ENCODE measurements at places on chromosomes 1 and 21.
A peak's percentile ranks its signal among the peaks of the same experiment; 100 is the strongest.

DNA sequence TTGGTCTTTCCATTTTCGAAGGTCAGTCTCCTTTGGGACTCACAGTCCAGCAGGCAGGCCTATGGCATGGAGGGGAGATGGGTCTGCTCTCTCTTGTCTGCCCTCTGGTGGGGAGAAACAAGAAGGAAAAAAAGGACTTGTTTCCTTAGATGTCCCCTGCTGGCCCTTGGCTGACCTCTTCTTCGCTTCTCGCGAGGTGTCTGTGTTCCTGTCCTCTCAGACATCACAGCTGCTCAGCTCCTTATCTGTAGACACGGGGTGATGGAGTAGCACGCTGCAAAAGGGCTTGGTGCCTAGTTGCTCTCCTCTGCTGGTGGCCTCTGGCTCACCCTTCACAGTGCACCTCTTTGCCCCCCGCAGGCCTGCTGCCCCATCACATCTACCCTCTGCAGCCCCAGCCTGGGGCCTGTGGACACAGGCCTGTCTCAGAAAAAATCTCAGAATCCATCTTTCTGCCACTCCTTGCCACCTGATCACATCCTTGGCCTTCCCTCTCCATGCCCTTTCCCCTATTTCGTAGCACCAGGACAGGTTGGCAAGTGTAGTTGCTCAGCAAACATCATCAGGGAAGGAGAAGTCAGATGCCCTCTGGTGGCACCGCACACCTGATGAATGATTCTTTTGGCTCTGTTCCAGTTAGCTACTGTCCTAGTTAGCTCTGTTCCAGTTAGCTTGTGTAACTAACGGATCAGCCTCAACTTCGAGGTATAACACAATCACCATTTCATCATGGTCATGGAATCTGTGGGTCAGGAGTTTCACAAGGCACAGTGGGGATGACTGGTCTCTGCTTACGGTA lies 18.7 kb upstream of the AK2 start:
- peak; percentile 64 for DNase-seq

- no peak for DNase-seq
These were observed 669 bp downstream of the KCNQ4 start for GRCh38 chr1:40784141-40784770.

DNA sequence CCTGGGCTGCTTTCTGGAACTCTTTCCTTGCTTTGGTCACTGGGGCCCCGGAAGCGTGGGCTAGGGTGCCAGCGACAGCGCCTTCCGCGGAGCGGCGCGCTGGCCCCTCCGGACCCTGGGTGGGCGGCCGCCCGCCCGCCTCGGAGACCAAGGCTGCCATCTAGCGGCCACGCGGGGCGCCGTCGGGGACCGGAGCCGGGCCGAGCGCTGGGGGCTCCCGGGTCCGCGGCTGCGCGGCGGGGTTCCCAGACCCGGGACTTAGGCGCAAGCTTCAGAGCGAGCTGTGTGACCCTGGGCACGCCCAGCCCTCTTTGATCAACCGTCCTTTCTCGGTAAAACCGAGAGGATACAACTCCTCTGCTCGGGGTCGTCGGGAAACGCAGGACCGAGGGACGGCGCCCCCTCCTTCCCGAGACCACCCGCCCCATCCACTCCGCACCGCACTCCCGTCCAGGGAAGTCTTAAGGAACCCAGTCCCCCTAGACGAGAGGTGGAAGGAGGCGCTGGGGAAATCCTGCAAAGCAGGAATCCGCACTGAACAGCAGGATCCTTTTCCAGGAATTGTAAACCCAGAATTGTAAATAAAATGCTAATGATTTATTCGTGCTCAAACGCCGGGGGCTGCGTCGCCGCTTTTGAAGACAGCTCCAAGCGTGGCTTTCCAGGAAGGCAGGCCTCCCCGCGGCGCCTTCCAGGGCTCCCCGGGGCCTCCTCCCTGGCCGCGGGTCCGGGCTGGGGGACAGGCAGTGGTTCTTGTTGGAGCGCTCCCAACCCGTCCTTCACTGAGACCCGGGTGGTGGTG lies 41.2 kb downstream of the RRAGC start:
- DNase-seq: peak; percentile 25

DNA sequence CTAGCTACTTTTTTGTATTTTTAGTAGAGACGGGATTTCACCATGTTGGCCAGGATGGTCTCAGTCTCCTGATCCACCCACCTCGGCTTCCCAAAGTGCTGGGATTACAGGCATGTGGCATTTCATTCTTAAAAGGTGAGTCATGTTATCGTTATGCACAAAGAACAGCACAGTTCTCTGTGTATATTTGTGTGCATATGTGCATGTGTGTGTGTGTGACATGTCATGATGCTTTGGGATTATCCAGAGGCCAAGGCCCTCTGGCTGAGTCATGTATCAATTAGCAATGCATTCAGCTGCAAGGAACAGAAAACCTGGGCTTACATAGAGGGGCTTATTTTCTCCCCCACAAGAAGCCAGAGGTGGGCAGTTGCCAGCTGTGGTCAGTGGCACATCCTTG lies 301.7 kb upstream of the KAZN start:
- no peak for DNase-seq

DNA sequence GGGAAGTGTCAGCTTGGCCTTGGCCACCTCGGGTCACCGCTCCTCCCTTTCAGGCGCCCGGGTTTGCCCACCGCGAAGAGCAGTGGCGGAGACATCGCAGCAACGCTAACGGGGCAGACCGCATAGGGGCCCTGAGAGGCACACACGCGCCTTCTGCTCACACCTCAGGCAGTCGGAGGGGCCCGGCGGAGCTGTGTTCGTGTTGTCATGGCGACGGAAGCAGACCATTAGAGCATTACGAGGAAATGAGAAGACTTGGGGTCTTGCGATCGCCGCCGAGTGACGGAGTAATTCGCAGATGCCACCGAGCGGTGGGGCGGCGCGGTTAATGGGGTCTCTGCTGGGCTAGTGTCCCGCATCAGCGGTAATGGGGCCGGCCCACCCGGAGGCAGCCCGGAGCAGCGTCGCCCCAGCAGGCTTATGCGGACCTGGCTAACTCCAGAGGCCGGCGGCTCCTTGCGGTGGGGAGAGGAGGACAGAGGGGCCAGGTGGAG lies 144.1 kb downstream of the TNR start:
- no peak for DNase-seq

DNA sequence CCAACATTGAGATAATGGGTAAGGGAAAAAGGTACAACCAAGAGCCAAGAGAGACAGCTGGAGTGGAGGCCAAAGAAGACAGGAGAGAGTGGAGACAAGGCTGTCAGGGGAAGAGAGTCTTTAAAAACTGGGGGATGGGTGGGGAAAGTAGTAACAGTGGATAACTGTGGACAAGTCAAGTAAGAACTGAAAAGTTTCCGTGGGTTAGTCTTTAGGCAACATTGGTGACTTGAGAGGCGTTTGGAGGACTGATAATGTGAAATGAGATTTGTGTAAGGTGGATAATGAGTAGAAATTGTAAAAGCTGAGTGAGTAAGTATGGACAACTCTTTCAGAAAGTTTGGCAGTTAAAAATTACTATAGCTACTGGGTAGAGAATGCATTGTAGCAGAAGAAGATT lies 10.4 kb downstream of the PPP2R5A start:
- DNase-seq: no peak

- no peak for DNase-seq
These were observed 57.9 kb upstream of the SLC5A9 start for GRCh38 chr1:48164571-48164970.

- DNase-seq: no peak
These were observed 18.9 kb downstream of the RUSC1 start for GRCh38 chr1:155339515-155340097.

DNA sequence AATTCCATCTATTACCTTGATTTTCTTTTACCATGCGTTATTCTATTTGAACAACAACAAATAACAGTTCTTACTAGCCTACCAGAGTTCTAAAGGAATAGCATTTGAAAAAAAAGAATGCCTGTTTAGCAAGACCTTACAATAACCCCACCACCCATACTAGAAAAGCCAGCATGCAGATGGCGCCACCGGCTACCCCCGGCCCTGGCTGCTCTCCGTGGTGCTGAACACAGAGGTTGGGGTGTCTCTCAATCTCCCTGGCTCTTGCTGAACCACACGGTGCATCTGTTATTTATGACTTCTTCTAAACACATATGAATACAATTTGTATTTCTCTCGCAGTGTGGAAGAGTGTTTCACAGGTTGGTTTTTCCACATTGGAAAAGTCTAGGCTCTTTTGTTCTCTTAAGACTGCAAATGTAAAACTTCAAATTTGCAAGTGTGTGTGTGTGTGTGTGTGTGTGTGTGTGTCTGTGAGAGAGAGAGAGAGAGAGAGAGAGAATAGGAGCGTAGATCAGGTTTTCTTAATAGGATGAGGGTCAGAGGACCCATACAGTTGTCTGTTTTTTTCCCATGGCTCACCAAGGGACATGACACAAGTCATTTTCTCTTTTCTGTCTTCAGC lies 13.6 kb downstream of the GRIK3 start:
- no peak for DNase-seq

GRCh38 chr1:95532335-95532734 lies 298.3 kb downstream of the RWDD3 start:
- no peak for DNase-seq

GRCh38 chr1:240965581-240966091 lies 353.7 kb upstream of the GREM2 start:
- no peak for DNase-seq

DNA sequence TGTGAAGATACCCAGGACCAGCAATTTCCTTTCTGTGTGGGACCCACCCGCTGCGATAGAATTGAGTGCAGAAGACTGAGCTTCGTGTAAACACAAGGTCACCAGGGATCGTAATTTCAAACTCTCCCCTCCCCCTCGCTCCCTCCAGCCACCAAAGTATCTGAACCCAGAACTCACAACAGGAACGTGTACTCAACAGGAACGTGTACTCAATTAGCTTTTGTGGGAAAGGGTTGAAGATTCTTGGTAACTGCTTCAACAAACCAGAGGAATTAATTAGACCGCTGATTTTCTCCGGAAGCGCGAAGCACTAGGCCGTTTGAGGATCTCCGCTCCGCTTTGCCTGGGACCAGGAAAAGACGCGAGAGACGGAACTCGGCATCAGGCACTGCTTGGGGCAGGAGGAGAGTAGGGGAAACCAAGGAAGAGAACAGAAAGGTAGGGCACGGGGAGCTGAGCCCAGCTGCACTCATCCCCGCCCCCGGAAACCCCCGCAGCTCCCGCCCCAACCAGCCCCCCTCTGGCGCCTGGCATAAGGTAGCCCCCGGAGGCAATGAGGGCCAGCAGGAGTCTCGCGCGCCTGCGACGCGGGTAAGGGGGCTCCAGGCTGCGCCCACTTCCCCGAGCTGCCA lies 453 bp downstream of the DRAM2 start:
- DNase-seq: peak; percentile 47

GRCh38 chr1:9289090-9289534 lies 3.6 kb upstream of the SPSB1 start:
- no peak for DNase-seq

- no peak for DNase-seq
These were observed 9.9 kb upstream of the SPRR4 start for GRCh38 chr1:152960452-152961044.

- DNase-seq: no peak
These were observed 7.0 kb downstream of the SLC30A1 start for GRCh38 chr1:211571998-211572397.

- DNase-seq: no peak
These were observed 45.5 kb downstream of the TNNT2 start for GRCh38 chr1:201332021-201332420.

GRCh38 chr1:1539310-1540089 lies 924 bp downstream of the TMEM240 start:
- no peak for DNase-seq

- peak; percentile 32 for DNase-seq
These were observed 233.3 kb downstream of the BRINP3 start for GRCh38 chr1:190244406-190244805.

DNA sequence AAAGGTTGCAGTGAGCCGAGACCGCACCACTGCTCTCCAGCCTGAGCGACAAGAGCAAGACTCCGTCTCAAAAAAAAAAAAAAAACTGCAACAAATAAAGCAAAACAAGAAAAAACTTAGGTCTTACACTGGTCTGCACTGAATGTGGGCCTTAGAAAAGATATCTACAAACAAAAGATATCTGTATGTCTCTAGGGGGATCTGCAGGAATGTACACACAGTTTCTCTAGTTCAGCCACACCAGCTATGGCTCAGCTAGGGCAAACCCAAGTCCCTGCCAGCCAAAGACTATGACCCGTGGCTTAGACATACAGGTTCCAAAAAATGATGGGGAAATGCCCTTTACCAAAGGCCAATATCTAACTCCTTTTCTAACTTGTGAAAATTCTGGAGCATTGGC lies 202.4 kb upstream of the KAZN start:
- no peak for DNase-seq

DNA sequence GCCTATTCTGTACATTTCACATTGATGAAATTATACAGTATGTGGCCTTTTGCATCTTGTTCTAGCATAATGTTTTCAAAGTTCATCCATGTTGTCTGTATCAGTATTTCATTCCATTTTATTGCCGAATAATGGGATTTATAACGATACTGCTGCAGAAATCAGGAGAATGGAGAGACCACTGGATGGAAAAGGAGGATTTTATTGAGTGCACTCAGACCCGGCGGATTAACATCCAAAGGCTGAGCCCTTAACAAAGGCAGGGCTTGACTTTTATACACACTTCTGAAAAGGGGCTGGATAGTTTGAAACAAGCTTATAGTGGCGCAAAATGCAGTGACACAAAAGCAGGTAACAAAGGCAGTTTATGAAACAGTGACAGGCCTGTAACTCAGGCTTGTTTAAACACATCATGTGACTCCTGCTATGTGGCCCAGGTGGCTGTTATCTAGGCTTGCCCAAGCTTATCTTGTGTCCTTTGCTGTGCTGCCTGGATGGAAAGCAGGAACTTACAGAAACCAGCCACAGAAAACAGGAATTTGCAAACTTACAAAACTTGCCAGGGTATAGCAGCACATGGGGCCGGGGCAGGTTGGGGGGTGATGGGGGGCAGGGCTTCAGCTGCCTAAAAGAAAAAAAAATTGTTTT lies 32.8 kb upstream of the KCNJ15 start:
- DNase-seq: no peak

DNA sequence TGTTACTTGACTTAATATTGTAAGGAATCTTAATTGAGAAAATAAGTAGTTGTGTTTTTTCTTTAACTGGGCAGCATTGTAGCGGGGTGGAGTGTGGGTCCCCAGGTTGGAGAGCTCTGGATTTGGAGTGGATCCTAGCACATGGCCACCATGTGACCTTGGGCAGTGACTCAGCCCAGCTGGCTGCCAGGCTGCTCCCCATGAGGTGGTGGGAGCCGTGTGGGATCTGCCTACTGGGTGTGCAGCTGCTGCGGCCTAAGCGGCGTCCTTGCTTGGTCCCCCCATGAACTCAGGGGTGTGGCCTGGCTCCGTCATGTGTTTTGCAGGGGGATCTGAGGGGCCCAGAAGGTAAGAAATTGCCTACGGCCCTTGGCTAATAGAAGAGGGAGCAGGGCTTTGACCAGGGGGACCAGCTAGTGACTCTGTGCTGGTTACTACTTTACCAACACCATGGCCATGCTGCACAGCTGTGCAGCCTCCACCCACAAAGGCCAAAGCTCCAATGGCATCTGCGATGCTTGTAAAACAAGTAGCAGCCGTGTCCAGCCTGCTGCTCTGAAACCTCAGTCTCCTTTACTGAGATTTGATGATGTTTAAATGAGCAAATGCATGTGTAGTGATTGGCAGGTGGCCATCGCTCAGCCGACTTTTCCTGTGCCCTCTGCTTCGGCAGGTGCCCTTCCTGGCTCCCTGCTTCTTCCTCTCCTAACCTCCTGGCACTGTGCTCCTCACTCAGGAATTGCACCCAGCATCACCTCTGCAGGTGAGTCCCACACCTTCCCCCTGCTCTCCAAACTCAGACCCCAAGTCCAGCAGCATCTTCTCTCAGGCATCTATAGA lies 68.3 kb downstream of the ADARB1 start:
- no peak for DNase-seq
